ENCODE measurements at places on chromosomes 2 and 18. TPM values are rescaled to one million over a fixed set of nuclear protein-coding genes. Genes with fewer than 3 reads are reported as not detected.

DNA sequence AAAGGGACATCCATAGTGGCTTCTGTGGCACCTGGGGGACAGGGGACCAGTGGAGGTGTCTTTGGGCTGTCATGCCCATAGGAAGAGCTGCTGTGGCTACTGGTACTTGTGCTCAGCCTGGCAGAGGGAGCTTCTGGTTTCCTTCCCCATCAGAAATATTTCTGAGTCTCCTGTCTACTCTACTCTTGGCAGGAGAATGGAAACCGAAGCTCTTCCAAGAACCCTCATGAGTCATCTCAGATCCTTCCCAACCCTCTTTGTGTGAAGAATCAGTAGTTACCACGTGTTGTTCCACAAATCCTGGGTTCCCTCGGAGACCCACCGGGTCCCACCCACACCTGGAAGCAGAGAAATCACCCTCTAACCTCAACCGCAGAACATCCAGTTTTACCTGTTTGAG lies 234.9 kb downstream of the FHOD3 start:
- no peak overlapping the region for H3K27ac ChIP-seq
- DNase-seq = no peak
- no peak overlapping the region for H3K4me3 ChIP-seq
- no peaks in the 10 kb centered on the region for H3K27me3 ChIP-seq
- no peaks in the 10 kb centered on the region for H3K4me1 ChIP-seq

DNA sequence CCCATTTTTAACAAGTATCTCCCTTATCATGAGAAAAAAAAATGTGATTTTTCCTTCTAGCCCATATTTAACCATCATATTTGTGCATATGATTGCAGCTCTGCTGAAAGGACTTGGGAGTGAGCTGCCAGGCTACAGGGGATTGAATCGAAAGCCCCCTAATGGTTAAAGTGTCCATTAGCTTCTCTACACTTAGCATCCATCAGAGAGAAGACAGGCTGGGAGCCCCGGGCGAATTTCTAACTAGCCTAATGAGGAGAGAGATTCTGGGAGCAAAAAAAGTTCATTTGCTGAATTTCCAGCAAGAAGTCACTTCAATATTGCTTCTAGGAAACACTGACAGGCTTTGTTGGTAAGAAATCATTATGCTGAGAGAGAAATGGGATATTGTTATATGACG lies 848.8 kb downstream of the TDRD15 start:
- DNase-seq = no peak
- no peaks in the 10 kb centered on the region for H3K36me3 ChIP-seq
- no peaks in the 10 kb centered on the region for H3K27me3 ChIP-seq
- H3K27ac ChIP-seq = no peak overlapping the region
- no peaks in the 10 kb centered on the region for H3K4me1 ChIP-seq

The EVX2 gene
- total RNA-seq = not detected

The ANKZF1 gene
- 36.2 TPM for total RNA-seq

The HS1BP3 gene
- total RNA-seq = 27.8 TPM

The PAIP2B gene
- total RNA-seq = 0.62 TPM

DNA sequence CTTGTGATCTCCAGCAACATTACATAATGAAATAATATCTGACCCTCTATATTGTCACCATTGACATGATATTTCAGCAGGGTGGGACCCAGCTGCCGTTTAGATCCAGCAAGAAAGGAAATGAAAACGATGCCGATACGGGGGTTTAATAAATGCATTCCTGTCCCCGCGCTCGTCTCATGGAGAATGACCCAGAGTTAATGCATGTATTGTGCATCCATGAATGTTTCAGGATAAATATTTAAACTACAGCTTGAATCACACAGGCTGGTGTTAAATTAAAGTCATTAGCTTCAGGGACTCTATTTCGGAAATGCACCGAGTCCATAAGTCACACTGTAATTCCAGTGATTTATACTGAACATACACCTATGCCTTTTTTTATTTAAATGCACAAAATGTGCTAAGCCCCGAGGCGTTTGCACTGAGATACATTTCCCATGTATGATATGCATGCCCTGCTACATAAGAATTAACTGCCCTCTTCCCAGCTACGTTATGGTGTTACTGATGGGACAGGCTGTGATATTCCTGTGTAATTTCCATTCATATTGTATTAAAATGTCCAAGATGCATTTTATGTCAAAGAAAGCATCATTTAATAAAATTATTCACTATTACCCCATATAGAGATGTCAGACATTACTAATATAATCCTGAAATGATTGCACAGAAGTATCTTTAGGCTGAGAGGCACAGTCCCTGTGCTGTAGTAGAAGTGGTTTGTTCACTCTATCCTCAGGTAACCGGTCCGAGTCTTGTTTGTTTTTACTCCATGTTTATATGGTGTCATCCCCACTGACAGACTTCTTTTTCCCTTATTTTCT lies 109.3 kb upstream of the ZNF516 start:
- no peak for DNase-seq
- no peaks in the 10 kb centered on the region for H3K27me3 ChIP-seq
- H3K36me3 ChIP-seq = no peaks in the 10 kb centered on the region
